Stimulated activated naive CD8-positive, alpha-beta T cell treated with anti-CD3 and anti-CD28 coated beads, Interleukin-15, amount 100 ng/mL, for 72 hours (primary cell): ENCODE measurements at places on chromosomes 7 and 10.

DNA sequence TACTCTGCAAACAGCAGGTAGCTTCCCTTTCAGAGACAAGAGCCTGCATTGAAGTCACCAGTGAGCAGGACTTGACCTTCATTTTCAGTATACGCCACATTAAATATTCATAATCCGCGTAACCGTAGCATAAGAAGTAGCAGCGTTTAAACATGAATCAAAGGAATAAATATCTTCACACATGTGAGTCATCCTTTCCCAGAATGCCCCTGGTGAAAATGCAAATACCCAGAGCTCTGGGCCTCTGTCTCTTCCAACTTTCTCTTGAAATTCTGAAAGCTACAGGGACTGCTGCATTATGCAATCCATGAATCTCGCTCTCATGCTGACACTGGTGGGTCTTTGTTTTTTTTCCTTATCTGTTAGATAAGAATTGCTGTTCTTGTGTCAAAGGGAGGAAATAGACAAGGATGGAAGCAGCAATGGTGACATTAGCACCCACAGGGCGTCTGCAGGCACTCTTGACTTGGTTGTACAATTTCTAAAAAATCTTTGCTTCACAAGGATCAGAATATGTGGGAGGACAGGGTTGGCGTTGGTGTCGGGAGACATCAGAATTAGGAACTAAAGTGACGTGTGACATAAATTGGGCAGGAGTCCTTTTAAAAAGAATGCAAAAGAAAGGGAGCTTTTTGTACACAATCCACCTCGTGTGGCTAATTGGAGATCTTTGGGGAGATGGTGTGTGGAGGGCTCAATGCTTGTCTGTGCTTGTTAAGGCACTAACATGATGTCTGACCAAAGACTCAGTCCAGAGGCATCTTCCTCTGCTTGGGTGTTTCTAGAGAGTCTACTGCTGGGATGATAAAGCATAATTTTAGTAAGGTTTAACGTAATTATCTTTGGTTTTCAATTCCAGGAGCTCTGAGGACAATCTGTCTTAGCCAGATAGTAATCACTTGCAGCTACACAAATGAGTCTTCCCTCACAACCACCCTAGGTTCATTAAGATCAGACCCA, 390.3 kb downstream of the KCNMA1 start:
- no peak for DNase-seq

- no peak for DNase-seq
Observed at GRCh38 chr7:22400936-22401553, 44.1 kb upstream of the RAPGEF5 start.

- DNase-seq: no peak
Observed at GRCh38 chr7:15936991-15937390, 250.5 kb upstream of the MEOX2 start.

DNA sequence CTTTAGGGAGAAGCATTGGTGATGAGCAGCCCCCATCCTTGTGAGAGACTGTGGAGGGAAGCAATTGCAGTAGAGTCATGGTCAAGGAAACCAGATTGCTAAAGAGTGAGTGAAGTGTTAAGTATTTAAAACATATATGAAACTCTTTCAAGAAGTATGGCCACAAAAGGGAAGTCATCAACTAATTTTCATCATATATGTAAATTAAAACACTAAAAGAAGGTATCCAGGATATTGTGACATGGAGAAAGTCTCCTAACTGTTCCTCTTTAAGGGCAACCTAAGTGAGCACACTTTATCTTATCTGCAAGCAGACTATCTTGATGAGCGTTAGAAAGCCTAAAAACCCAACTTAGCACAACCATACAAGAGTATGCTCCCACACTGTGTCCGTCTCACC, 69.7 kb downstream of the CD36 start:
- DNase-seq: no peak

GRCh38 chr7:1124164-1124563, 35.8 kb downstream of the ZFAND2A start:
- no peak for DNase-seq

DNA sequence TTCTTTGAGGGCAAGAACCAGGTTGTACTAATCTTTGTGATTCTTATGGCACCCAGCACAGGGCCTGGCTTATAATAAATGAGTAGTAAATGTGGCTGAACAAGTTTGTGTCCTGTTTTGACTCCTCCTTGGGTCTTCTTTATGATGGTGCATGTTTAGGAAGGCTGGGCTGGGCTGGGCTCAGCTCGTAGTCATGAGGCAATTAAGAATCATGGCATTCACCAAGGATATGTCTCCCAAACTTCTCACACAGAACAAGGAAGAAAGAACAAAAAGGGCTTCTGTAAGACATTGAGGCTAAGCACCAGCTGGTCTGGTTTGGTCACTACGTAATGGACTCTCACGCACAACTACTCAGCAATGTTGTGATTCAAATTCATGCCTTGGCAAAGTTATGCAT, 30.5 kb upstream of the YAE1 start:
- no peak for DNase-seq

DNA sequence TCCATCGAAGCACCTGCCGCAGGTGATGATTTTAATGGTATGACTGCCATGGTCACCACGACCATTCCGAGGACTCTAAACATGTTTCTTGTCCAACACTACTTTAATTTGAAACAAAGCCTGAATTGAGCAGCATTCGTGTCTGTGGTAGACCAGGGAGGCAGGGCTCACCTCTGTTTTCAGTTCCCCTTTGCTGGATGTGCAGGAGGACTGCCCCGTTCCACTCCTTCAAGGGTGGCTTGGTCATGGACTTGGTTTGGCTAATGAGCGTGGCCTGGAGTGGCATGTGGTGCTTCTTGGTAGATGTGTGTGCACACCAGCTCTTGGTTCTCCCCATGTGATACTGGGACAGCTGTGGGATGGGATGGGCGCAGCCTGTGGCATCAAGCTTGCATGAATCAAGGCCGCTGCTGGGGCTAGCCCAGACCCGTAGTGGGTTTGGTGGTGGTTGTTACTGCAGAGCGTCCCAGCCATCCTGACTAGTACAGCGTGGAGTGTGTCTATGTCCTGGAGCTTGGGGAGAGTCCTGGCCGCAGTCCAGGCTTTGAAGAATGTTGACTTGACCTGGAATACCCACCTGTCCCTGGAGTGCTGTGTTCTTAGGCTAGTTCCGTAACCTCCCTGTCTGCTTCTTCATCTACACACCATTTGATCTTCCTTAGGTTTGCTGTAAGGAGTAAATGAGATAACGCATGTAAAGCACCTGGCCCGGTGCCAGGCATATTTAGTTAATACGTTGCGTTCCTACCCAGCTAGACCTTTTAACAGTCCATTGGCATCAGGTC, 34.8 kb downstream of the MGMT start:
- DNase-seq: no peak

DNA sequence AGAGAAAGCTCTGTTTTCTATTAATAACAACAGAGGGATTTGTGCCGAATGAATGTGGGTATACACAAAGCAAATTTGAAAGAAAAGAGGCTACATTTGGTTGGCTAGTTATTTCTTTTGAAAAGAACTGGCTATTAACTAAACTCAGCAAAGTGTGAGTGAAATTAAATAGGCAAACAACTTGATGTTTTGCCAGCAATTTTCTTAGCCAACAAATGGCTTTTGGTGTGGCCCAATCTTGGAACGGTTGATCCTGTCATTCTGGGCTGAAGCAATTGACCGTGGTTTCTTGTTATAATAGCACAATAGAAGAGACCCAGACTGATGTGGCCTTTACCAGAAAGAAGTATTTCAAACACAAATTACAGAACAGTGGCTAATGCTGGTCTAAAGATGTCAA, 898.6 kb downstream of the KCNMA1 start:
- no peak for DNase-seq
